ENCODE measurements at places on chromosomes 12 and 14.

GRCh38 chr14:102686196-102686801 is 91.0 kb upstream of the TRAF3 start:
- no peak for DNase-seq

GRCh38 chr12:57309420-57309819 is 58.4 kb upstream of the STAC3 start:
- no peak for DNase-seq

DNA sequence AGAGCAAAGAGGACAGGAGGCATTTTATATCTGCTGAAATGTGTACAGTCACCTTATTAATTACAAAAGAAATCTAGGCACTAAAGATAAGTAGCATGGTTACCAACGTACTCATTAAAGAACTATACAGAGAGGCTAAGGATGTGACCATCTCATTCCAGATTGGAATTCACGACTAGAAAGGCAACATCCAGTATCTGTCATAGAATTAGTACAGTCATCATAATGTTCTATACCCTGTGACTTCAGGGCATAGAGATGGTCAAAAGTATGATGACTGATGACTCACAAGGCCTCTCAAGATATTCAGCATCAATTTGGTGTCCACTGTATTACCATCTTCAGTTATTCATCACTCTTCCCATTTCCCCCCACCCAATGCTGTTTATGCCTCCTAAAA is 144.0 kb upstream of the PLEKHG7 start:
- no peak for DNase-seq

GRCh38 chr12:96587691-96588090 is 98.3 kb downstream of the CFAP54 start:
- no peak for DNase-seq

GRCh38 chr14:101905614-101906013 is 58.8 kb upstream of the DYNC1H1 start:
- DNase-seq, result no peak

GRCh38 chr14:95174184-95174792 is 17.0 kb upstream of the DICER1 start:
- no peak for DNase-seq

DNA sequence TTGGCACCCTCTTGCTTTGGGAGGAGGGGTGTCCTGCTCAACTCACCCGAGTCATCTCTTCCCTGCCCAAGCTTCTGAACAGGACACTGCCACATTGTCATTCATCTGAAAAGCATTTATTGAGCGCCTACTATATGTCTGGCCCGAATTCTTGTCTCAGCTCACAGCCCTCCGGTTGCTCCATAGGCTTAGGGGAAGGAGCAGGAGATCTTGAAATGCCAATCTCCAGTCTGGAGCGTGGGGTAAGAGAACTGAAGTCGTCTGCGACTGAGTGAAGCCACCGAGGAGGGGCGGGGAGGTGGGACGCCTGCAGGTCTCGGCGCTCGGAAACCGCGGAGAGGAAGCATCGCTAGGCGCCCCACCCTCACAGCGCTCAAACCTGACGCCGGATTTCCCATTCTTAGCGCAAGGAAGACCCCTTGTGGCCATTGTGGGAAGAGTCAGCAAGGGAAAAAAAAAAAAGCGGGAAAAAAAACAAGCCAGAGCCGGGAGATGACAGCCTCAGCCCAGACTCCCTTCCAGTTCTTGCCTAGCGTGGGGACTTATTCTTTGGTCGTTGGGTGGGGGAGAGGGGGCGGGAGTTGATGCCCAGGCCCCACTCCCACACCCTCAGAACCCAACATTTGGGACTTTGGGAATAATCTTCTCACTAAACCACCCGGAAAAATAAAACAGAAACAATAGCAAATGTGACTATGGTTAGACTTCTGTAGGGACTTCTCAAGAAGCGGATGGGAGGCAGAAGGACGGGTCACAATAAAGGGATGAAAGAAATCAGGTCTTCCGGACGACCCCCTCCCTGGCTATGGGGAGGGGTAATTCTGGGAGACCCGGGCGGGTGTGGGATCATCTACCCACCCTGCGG is 28.2 kb upstream of the SMUG1 start:
- peak; percentile 72 for DNase-seq

DNA sequence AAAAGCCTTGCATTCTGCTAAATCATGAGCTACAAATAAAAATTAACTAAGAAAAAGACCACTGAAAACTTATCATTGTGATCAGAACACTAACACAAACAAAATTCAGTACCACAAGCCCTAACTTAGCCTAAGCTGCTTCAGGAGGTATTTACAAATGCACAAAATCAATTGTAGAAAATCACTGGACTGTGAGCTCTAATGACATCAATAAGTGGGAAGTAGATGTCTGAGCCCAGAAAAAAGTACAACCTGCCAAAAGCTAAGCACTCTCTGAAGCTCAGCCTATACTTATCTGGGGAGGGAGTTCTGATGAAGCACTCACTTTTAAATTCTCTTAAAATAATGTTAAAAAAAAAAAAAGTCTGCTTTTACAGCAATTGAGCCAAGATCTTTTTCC is 92.9 kb downstream of the SLCO1B1 start:
- DNase-seq, result no peak

- DNase-seq, result no peak
These were observed 39.7 kb upstream of the TBX5 start for GRCh38 chr12:114445401-114446323.
